ENCODE measurements at places on chromosomes 6 and 20. TPM values are rescaled to one million over a fixed set of nuclear protein-coding genes. Genes with fewer than 3 reads are reported as not detected.

AVP gene
- total RNA-seq: not detected

DYNLT2 gene
- 1.6 TPM for total RNA-seq

RCAN2 gene
- total RNA-seq: 1.1 TPM

DNA sequence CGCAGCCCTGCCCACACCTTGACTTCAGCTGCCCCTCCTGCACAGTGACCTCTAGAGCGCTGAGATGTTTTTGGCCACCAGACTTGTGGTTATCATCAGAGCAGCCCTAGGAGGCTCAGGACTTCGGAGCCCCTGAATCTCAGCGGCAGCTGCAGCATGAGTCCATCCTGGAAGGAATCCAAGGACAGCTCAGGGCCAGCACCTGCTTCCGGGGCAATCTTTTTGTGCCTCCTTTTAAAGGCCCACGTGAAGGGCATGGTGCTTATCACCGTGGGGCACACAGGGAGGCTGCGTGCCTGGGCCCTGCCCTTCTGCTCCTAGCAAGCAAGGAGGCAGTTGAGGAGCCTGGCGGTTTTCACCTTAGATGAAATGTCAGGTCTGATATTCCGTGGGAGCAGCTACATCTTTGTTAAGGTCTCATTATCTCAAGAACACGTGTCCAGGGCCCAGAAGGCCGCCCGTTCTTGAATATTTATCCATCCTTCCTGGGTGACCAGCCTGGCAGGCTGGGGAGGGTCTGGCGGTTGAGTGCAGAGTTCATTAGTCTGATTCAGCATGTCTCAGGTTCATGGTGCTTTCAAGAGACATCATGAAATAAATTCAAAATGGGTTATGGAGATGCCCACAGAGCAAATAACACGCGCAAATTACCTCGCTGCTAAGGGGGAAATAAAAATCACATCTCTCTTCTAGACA, 392.4 kb downstream of the TAF4 start:
- DNase-seq: no peak

GRCh38 chr6:89432875-89433251, at the start of gene ANKRD6:
Gene ANKRD6, plus strand, starts transcription at chr6:89433152. Its CDS starts 133,825 bp downstream, at chr6:89566977.
- DNase-seq: peak; percentile 85

DNA sequence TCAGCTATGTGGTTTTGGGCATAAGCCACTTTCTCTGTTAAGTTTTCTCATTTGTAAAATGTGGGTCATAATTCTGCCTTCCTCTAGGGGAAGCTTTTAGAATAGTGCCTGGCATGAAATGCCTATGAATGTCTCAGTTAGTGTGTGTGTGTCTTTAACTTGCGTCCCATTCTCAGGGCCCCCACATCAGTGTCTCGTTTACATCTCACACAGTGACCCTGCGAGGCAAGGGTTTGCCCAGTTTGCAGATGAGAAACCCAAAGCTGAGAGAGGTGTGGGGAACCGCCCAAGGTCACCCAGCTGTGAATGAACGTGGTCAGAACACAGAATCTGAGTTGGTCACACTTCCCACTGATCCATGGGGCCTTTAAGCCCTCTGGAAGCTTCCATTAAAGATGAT, 14.1 kb downstream of the DYNLRB1 start:
- no peak for DNase-seq

- no peak for DNase-seq
Observed at GRCh38 chr6:150204705-150205472, 62.0 kb downstream of the PPP1R14C start.

DNA sequence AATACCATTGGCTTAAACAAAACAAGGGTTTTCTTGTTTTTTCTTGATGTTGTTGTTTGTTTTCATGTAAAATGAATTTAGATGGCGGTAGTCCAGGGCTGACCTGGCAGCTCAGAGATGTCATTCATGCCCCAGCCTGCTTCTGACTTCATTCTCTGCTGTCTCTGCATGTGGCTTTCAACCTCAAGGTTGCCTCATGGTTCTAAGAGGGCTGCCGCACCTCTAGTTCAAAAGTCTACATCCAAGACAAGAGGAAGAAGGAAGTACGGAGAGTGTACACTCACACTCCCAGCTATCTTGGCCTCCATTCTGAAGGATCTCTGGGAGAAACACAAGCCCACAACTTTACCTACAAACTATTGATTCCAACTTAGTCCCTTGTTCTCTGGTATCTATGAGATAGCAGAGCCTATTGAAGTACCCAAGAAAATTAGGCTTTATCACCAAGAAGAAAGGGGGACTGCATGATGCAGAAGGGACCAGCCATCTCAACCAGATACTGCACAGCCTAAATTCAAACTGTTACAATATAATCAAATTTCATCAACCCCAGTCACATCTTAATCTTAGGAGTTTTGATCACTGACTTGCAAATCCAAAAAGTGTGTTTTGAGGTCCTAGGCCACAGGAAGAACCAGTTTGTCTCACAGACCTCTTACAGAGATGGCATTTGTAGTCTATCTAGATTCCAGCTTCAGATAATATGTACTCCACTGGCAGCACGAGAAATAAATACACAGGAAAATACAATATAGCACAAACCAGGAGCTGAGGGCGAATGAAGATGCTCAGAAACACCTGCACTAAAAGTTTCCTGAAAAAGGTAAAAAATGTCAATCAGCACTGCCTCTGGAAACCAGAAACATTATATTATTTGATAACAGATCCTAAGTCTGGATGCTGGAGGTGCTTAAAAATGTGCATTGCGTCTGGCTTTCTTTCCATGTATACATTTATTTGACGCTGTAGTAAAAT, 866 bp upstream of the BTN3A3 start:
- no peak for DNase-seq

DNA sequence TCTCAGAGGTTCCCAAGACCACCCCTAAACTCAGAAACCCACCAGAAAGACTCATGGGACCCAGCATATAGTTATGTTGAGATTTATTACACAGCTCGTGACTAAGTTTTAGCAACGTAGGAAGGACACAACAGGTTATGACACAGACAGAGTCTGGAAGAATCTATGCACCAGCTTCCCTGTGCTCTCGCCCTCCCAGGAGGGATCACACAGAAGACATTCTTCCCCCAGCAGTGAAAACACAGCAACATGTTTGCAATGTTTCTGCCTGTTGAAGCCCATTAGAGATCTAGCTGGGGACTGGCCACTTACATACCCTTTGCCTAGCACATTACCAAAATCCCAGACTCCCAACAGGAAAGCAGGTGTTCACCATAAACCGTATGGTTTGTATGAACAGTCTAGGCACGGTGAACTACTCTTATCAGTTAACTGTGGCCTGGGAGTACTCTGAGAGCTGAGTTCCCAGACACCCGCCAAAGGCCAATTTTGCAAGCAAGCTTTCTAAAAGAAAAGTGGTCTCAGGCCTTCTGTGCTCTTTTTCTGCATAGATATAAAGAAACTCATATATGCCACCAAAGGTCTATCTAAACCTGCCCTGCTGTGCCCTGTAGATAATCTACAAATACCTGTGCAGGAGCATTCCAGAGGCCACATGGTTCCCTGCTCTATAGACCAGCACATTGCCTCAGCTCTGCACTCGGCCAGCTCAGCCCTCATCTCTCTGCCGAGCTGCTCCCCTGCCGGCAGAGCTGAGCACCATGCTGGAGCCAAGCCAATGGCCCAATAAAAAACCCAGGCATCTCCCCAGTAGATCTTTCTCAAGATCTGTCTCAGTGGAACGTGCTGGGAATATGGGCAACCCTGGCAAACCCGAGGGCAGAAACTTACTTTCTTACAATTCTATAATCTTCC, 69.6 kb upstream of the SMIM28 start:
- no peak for DNase-seq

DNA sequence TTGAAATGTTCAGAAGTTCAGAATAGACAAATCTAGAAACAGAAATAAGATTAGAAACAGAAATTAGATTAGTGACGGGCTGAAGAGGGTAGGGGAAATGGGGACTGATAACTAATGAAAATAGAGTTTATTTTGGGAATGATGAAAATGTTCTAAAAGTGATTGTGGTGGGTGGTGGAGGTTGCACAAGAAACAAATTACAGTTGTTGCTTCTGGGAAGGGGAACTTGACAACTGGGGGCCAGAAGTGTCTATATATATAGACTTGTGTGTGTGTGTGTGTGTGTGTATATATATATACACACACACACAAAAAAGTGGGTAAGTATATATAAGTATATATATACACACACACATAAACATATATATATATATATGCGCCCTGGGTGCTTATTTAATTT, 86.5 kb upstream of the RREB1 start:
- DNase-seq: no peak

Data from activated T-cell treated with anti-CD3 and anti-CD28 coated beads, Interleukin-2, amount 50 U/mL, for 4 hours (primary cell).